Osteocyte (in vitro differentiated cells): ENCODE measurements at places on chromosomes 16 and 17.

GRCh38 chr16:11051879-11052808 is 107.8 kb downstream of the CLEC16A start:
- no peak for DNase-seq

- DNase-seq: no peak
Measured at GRCh38 chr16:87057951-87058560, 259.1 kb downstream of the C16orf95 start.

- DNase-seq: no peak
Measured at GRCh38 chr17:4947411-4948165, 742 bp downstream of the PFN1 start.

- DNase-seq: no peak
Measured at GRCh38 chr17:49571283-49571682, 4.4 kb upstream of the NXPH3 start.

- DNase-seq: no peak
Measured at GRCh38 chr17:49891694-49892389, 44.0 kb upstream of the TAC4 start.

GRCh38 chr16:55002419-55002818 is 71.8 kb downstream of the IRX5 start:
- no peak for DNase-seq

DNA sequence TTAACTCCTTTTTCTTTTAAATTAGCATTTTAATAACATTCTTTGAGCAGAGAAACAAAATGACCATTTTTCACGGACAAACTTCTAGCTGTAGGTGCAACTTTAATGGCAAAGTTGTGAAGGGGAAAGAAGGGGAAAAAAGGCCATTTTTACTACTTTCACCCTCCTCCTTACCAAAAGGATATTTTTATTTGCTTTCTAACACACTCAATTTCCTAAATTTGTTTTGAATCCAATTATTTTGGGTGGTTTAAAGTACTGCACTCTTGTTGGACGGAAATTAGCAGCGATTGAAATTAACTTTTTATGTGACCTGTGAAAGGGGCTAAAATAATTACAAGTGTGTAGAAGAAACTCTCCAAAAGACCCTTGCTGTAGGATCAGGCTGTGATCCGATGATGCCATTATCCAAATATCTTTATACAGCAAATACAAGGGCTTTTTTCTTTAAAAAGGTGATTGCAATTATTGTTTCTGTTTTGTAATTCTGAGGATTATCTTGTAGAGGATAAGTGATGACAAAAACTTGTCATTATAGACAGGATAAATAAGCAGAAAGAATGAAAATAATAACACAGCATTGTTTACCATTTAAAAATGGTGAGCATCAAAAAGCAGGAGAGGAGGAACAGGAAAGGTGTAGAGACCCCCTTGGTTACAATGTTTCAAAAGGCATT is 42.4 kb downstream of the SNX11 start:
- no peak for DNase-seq

DNA sequence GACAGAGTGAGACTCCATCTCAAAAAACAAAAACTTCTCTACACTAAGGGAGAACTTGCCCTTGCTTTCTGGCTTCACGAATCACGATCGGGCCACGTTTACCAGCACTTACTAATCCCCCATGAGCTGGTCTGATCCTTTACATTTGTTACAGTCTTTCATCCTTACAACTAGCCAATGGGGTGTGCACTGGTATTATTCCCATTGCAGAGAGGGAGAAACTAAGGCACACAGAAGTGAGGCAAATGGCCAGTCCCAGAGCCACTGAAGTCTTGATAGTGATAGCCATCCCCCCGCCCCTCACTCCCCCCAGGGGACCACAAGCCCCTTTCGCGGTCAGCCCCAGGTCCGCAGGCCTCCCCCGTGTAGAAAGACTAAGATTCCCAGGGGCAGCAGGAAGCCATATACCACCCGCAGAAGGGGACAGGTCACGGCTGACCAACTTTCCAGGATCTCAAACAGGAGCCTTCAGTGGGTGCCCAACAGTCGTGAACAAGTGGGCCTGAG is 868 bp downstream of the NATD1 start:
- no peak for DNase-seq

GRCh38 chr17:9890124-9890523 is 14.9 kb downstream of the RCVRN start:
- no peak for DNase-seq

GRCh38 chr17:37614823-37615222 is 5.6 kb upstream of the SYNRG start:
- no peak for DNase-seq

DNA sequence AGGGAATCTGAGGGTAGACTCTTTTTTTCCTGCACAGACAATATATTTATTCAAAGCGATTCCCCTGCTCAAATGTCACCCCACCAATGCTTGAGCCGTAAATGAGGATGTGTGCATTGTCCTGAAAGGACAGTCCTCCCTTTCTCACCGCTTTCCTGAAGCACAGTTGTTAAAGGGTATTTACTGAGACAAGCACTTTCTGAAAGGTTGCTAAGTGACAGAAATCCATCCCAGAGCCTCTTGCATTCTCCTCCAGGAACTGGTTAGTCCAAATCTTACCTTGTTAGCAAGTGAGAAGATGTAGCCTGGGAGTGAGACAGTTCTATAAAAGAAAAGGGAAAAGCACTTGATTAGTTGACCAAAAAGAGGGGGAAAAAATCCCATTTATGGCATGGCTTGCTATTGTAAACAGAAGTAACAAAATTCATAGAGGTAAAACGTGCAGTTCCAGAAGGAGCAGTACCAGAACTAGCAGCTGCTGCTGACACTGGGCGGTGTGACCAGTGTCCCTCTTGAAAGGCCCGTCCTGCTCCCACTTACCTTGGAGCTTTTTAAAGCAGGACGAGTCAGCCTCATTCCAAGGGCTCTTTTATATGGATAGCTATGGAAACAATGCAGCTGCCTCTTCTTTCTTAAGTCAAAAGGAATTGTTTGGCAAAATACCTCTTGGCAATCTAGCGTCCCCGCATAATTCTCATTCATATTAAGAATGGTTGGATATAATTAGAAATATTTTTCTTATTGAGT is at the start of gene MYH2:
TSS of gene MYH2 (minus strand) at position 563 of the 747 bp plus-strand sequence. CDS start 1,738 bp downstream, outside the sequence.
- no peak for DNase-seq

DNA sequence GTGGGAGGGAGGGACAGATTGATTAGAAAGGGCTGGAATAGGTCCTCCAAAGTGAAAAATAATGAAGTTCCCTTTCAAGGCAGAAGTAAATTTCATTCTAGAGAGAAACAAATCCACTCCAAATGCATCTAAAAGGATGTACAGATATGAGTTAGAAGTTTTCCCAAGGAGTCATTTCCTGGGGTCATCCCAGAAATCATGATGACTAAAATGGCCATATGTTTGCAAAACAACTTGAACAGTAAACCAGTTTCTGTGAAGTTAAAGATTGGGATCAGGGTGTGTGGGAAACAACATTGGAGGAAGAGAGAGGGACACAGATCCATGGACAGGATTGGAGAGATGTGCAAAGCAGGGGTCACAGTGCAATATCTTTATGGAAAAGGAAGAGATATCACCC is 32.5 kb upstream of the ARHGAP44 start:
- no peak for DNase-seq

DNA sequence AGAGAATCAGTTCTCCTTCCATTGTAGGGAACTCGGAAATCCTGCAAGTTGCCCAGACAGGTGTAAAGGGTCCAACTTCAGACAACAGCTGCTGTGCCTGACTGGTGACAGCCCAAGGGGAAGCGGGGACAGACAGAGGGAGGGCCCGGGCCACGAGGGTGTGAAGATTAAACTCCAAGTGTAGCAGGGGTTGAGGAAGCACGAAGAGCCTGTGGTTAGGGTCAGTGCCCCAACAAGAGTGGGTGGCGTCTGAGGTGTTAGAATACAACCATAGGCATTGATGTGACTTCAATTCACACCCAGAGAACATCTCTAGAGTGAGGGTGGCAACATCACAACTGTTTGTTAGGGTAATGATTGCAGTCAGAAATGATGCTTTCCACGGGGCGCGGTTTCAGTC is 39.1 kb downstream of the ASPA start:
- no peak for DNase-seq

DNA sequence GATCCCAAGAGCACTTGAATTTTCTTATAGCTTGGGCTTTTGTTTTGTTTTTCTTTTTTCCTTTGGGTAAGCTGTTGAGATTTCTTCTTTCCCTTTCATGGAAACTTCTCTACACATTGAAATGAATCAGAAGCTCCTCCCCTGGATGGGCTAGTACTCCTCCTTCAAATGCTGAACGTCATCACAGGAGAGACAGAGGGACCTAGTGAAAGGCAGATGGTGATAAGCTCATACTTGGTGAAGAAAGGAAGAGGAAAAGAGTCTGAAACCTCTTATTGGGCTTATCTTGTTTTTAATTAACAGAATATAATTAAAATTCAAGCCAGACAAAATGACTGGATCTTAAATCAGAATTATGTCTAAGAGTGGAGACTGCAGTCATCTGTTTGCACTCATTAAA is 147.3 kb downstream of the SNX11 start:
- no peak for DNase-seq

GRCh38 chr16:80900593-80900954 is 96.2 kb upstream of the CDYL2 start:
- no peak for DNase-seq

- no peak for DNase-seq
Measured at GRCh38 chr17:81520021-81520901, 7.7 kb upstream of the ACTG1 start.

DNA sequence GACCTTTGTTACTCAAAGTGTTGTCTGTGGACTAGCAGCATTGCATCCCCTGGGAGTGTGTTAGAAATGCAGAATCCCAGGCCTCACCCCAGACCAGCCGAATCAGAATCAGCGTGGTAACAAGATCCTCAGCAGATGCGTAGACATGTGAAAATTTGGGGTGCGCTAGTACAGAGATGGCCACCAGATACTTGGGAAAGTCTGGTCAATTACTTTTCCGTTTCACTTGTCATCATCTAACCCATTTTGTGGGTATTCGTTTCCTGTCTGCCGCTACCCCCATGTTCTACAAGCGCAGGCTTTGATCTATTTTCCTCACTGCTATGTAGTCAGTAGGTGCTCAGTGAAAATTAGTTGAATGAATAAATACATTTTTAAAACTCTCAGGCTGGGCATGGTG is 33.1 kb upstream of the HERPUD1 start:
- DNase-seq: no peak

DNA sequence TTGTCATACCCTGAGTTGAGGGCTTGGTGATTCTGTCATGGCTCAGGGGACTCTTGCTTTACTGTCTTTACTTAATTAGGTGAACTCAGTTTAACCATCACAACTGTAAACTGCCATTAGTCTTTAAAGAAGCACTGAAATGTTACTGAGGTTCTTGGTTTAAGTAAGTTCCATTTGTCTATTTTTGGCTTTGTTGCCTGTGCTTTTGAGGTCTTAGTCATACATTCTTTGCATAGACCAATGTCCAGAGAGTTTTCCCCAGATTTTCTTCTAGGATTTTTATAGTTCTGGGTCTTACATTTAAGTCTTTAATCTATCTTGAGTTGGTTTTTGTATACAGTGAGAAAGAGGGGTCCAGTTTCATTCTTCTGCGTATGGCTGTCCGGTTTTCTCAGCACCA is 137.5 kb downstream of the SOCS1 start:
- no peak for DNase-seq

DNA sequence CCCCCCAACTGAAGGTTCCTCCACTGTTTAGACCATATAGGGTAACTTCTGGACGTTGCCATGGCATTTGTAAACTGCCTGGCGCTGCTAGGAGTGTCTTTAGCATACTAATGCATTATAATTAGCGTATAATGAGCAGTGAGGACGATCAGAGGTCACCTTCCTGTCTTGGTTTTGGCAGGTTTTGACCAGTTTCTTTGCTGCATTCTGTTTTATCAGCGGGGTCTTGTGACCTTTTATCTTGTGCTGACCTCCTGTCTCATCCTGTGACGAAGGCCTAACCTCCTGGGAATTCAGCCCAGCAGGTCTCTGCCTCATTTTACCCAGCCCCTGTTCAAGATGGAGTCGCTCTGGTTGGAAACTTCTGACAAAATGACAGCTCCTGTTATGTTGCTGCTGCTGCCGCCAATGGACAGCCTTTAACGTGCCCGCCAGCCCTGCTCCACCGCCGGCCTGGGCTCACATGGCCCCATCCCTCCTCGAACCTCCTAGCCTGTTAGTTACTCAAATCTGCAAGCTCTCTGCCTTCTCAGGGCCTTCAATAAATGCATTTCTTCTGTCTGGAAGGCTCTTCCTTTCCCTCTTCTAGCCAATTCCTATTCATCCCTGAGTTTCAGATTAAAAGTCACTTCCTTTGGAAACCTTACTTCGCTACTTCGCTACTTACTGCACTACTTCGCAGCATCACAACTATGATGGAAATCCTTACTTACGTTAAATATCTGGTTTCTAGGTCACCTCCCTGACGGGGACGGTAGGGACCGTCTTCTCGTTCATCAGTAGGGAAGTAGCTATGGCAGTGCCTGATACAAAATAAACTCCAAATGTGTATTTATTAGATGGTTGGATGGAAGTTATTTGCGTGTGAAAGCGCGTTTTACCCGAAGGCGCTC is 640 bp upstream of the NAGLU start:
- DNase-seq: no peak

GRCh38 chr16:79605999-79606398 is 5.5 kb upstream of the MAF start:
- no peak for DNase-seq

DNA sequence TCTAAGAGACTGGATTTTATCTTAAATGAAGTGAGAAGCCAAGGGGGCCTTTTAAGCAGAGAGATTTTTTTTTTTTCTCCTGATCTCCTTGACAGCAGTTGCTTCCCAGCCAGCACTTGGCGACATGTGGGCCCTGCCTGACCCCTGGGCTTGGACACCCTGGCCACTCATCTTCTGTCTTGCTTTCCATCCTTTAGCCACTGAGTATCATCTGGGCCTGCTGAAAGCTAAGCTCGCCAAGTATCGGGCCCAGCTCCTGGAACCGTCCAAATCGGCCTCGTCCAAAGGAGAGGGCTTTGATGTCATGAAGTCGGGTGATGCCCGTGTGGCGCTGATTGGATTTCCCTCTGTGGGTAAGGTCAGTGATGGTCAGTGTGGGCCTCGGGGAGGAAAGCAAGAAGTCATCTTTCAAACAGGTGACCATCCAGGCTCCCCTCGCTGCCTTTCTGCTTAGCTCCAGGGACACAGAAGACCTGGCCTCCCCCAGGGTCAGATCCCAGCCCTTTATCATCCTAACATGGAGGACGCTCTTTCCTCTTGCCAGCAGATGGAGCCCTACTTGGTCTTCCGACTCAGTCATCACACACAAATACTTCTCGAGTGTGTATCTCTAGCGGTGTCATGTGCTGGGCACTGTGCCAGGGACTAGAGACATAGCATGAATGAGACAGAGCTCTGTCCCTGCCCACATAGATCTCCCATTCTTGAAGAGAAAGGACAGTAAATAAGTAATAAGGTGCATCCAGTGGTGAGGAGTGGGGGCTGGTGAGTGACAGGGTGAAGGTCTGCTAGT is 6.1 kb downstream of the DRG2 start:
- DNase-seq: no peak
